Activated T-helper 1 cell treated with Interleukin-2 at 50 U/mL for 16 hours (primary cell): ENCODE measurements at places on chromosomes 5 and 9.

- no peak for DNase-seq
Measured at GRCh38 chr9:6924988-6925563, 167.3 kb downstream of the KDM4C start.

- no peak for DNase-seq
Measured at GRCh38 chr5:17989036-17989435, 354.8 kb downstream of the TAF11L14 start.

DNA sequence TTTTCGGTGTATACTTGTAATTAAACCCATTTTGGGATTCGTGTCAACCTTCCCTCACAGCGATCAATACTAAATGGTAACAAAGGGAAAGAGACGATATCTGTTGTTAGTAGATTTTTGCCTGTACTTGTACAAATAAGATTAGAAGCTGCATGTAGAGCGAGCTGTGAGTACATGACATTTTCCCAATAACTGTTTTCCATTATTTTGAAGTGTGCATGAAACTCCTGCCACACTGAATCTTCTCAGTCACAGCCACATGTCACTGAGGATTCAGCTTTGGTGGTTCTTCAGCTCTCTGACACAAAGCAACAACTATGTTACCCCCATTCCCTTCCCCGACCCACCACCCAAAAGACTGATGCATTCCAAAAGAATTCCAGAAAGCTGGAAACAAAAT, 685.6 kb downstream of the EFNA5 start:
- DNase-seq = no peak

DNA sequence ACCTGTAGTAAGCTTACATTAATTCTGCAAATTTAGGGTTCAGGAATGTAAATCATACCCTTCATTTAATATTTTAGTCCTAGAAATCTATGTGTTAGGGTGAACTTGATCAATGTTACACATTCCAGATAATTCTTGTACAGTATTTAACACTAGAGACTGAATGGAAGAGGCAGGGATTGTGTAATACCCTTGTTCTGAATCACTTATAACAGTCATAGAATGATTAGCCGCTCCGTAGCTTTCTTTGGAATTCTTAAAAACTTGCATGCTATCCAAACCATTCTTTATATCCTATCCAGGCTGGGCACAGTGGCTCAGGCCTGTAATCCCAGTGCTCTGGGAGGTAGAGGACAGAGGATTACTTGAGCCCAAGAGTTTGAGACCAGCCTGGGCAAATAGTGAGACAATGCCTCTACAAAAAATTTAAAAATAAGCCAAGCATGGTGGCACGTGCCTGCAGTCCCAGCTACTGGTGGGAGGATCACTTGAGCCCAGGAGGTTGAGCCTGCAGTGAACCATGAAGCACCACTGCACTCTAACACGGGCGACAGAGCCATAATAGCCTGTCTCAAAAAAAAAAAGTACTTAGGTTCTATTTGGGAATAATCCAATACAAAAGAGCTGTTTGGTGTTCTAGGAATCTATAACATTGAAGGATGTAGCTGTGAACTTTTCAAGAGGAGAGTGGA, 8.3 kb downstream of the ZNF483 start:
- no peak for DNase-seq

DNA sequence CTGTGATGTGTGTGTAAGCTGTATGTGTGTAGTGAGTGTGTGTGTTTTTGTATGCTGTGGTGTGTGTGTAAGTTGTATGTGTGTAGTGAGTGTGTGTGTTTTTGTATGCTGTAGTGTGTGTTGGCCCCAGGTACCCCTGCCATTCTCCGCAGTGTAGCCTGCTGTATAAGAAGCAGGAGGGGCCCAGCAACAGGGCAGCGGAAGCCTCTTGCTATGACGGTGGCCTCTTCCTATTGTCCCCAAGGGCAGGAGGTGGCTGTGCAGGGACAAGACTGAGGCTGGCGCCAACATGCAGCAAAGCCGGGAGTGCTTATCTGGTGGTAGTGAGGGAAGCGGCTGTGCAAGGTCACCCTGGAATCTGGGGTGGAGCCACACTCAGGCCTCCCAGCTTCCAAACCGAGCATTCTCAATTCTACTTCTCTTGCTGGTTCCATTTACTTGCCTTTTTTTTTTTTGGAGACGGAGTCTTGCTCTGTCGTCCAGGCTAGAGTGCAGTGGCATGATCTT, 5.1 kb downstream of the SPAAR start:
- DNase-seq = no peak

GRCh38 chr9:89878687-89879086, 273.9 kb downstream of the GADD45G start:
- no peak for DNase-seq

DNA sequence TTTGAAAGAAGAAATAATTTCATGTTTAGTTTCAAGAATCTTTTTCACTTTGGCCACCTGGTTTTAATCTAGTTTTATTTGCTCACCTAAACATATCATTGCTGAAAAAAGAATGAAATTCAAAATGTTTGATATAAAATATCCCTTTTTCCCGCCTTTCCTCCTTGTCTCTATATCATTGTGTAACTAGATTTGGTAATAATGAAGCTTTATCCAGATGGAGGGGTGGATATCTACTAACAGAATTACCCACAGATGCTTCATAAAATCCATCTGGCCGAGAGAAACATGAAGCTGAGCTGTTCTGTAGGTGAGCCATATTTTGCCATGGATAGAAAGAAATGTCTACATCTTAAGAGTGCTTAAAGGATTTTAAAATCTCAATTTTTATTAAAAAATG, 214.7 kb downstream of the ICE1 start:
- DNase-seq = no peak

DNA sequence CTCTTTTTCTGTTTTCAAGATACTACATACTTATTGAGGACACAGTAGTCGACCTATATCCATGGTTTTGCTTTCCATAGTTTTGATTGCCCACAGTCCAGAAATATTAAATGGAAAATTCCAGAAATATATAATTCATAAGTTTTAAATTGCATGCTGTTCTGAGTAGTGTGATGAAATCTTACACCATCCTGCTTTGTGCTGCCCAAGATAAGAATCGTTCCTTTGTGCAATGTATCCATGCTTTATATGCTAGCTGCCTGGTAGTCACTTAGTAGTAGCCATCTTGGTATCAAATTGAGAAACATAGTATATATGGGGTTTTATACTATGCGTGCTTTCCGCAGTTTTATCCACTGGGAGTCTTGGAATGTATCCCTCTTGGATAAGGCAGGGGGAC, 59.0 kb downstream of the CWC27 start:
- no peak for DNase-seq

- no peak for DNase-seq
Measured at GRCh38 chr5:55988979-55989638, 5.7 kb downstream of the IL6ST start.

- no peak for DNase-seq
Measured at GRCh38 chr9:93304574-93305496, 120.9 kb downstream of the WNK2 start.

DNA sequence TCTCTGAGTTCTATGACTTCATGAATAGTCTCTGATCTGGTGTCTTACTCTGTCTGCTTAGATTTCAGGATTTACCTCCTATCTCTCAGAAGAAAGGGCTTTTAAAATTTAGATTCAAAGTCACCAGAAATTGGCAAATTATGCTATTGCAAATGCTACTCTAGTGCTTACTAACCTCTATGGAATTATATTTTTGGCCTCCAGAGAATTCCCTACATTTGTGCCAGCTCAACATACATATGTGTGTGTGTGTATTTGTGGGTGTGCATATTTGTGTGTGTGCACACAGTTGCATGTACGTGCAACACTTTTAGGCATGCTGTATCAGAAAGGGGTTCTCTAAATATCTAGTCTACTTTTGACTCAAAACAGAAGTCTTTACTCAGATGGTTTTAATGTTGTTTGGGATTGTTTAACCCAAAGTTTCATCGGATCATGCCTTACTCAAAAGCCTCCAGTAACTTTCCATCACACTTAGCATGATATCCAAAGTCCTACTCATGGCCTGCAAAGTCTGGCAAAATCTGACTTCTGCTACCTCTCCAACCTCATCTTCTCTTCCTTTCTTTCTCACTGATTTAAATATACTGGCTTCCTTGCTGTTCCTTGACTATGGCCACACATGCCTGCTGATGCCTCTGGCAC, 147.6 kb upstream of the NR3C1 start:
- DNase-seq = no peak

- DNase-seq = no peak
Measured at GRCh38 chr9:108035487-108035886, 545.9 kb upstream of the KLF4 start.

DNA sequence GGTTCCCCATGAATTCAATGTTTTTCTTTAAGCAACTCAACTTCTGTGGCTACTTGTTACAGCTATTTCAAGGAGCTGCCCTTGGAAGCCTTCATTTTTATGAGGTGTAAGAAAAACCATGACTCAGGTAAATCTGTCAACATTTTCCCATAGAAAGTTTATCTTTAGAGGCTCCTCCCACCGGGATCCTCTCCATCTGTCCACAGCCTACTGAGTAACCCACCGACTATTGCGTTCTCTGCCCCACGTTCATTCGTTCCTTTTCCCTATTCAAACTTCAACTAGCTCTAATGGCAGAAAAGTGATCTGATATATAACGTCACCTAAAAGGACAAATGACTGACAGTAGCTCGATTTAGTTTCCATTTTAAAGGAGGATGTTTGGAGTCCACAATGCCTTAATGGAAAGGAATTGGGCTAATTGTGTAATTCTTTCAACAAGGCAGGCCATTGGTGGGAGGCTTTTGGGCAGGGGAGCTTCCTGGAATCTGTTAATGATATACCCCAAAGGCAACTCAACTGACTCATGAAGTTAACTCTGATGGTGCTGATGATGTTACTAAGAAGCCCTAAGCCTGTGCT, 29.3 kb upstream of the NR3C1 start:
- DNase-seq = no peak

DNA sequence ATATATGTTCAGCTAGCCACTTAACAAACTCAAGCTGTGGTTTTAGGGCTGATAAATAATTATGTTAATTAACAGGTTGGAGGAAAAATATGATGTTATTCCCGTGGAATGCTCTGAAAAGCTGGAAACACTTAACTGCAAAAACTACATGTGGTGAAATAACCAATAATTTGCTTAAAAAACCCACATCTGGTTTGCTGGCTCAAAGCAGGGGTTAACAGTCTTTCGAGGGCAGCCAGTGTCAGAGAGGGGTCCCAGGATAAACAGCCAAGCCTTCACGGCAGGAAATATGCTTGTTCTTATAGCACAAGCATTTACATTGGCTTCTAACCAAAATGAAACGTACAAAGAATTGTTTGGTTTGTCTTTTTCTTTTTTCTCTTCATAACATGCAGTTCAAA, 254.0 kb upstream of the GAS1 start:
- no peak for DNase-seq

DNA sequence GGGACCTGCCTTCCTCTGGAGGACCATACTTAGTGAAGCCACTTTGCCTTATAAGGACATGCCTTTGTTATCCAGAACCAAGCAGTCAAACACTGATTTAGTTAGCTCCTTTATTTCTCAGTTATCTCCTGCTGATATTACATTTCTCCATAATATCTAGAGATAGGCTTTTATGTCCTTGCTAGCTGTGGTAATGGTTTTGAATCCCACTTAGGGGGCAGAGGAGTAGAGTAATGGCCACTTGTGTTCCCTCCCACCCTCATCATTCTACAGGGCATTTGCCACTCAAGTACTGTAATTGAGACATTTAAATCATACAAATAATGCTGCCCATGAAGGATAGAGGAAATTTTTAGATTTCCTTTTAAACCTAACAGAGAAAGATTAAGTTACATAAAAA, 80.9 kb downstream of the DOCK8 start:
- DNase-seq = no peak

- DNase-seq = no peak
Measured at GRCh38 chr5:315488-316209, 5.9 kb upstream of the AHRR start.

DNA sequence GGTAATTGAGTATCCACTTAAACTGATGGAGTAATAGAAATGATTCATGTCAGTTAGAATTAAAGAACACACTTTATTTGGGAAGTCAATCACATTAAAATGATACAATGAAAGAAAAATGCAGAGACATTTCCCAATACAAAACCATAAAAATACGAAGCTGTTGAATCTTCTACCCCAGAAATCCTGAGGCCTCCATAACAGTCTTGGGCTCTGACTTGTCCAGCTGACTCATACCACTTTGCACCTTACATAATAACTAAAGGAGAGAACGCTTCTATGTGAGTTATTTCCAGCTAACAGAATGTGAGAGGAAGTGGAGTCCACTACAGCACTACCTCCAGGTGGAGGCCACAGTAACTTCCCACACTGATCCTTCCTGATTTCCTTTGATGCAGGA, 305.0 kb downstream of the MRPS30 start:
- DNase-seq = no peak

- DNase-seq = no peak
Measured at GRCh38 chr5:178279026-178279722, 46.6 kb upstream of the PHYKPL start.

DNA sequence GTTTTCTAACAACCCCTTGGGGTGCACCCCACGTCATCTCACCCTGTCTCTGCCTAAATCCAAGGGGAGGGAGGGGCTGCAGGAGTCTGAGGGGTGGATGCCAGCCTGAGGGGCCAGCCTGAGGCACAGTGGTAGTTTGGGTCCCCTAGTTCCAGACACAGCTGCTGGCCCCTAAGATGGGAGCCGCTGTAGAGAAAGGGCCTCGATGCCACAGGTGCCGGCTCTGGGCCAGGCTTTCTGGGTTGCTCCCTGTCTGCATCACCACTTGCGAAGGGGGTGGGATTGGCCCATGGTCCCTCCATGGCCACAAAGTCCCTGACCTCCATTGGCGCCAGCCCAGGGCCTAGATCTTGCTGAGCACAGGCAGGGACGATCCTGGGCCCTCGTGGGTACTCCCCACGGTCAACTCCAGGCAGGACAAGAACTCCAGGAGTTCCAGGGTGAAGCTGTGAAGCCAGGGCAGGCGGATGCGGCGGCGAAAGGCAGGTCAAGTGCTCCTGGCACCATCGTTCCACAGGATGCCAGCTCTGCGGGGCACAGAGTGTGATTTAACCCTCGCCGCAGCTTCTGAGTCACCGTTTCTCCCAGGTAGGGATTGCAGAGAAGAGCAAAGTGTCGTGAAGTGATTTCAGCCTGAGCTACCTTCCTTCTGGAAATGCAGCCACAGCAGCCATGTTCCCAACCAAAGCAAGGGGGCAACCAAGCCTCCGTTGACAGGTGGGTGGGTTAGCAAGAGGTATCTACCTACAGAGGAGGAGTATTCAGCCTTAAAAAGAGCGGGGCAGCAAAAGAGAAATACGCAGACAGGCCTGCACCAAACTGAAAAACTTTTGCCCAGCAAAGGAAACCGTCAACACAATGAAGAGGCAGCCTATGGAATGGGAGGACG, 41.6 kb upstream of the EXOC3 start:
- no peak for DNase-seq

DNA sequence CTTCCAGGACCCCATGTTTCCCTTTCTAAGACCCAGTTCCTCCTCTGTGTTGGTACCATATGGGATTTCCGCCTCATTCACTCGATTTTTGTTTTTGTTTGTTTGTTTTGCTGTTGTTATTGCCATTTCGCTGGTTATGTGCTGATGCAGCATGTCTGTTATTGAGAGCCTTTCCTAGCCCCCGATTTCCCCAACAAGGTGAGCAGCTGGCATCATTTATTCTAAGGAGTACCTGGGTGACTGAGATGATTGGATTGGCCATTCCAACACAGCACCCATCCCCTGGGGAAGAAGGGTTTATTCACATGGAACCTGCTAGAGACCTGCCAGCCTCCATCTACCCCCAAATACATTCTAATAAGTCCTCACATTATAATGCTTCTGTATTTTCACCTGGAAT, 2.7 kb downstream of the GLRA1 start:
- DNase-seq = no peak
